Caco-2 (cell line): ENCODE measurements at places on chromosomes 2 and 18. TPM values are rescaled to one million over a fixed set of nuclear protein-coding genes. Genes with fewer than 3 reads are reported as not detected.

- no peak for DNase-seq
- H3K36me3 ChIP-seq, result no peaks in the 10 kb centered on the region
- no peaks in the 10 kb centered on the region for H3K4me1 ChIP-seq
- no peak overlapping the region for H3K27ac ChIP-seq
- H3K4me3 ChIP-seq, result no peak overlapping the region
Measured at GRCh38 chr2:174597009-174597344, 627 bp downstream of the WIPF1 start.

DNA sequence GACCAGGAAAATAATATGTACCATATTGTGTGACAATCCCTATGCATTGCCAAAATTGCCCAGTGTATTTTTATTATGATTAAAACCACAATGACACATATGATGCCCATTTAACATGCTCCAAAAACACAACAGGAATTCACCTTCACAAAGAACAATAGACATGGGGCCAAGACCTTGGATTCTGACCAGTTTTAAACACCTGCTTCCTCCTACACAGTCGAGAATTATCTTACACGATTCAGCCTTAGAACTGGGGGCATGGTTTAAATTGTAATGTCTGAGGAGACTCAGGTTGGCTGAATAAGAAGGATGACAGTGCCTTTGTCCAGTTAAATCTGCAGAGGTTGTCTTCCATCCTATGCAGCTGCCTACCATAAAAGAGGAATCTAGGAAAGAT is 212.7 kb downstream of the PLCL1 start:
- no peaks in the 10 kb centered on the region for H3K4me1 ChIP-seq
- H3K27me3 ChIP-seq, result no peaks in the 10 kb centered on the region
- no peak overlapping the region for H3K27ac ChIP-seq

- no peaks in the 10 kb centered on the region for H3K27me3 ChIP-seq
- H3K4me1 ChIP-seq, result no peaks in the 10 kb centered on the region
- H3K4me3 ChIP-seq, result no peak overlapping the region
- no peak for DNase-seq
- H3K36me3 ChIP-seq, result no peaks in the 10 kb centered on the region
- H3K27ac ChIP-seq, result no peak overlapping the region
Measured at GRCh38 chr2:68811364-68811763, 59.8 kb downstream of the BMP10 start.

DNA sequence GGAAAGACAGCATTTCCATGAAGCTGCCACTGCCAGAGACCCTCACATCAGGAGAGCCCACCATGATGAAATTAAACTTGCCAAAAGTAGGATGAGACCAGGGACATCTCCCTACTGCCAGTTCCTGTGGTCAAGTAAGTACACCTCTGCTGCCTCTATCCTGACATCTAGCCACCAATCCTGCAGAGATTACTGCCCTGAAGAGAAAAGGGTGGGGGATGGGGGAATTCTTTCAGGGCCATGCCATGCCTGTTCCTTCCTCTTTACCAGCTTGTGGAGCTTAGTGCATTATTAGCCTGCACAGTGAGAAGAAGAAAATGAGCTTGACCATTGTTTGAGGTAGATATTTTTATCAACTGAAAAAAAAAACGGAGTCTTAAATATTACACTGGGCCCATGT is 397.2 kb upstream of the CDH2 start:
- no peaks in the 10 kb centered on the region for H3K4me1 ChIP-seq
- no peak overlapping the region for H3K4me3 ChIP-seq
- no peak overlapping the region for H3K27ac ChIP-seq
- no peak for DNase-seq
- H3K27me3 ChIP-seq, result no peaks in the 10 kb centered on the region

DNA sequence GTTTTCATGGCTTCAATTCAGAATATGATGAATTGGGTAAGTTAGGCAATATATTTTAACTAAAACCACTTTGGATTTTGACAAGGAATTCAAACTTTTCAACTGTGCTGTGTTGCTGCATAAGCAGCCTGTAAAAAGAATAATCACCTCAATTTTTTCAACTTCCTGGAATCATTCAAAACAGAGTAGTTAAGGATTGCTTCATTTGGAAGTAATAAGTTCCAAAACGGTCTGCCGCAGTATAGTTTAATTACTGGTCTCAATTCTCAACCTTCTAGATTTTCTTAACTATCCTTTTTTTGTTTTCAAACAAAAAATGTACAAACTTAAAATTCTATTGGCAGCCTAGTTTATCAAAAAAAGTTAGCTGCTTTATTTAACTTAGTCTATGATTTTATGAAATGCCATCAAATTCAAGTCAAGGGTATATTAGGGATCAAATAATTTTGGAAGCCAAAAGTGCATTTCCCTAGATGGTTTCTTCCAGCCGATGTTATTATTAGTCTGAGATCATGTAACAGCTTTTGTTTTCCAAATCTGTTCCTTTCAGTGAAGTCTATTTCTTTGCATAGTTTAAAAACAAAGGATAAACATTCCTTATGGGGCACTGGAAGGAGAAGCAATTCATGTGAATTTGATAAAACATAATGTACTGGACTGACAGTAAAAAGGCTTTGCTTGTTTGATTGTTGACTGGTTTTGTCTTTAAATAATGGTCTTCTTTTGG is 76.1 kb upstream of the ETAA1 start:
- DNase-seq, result no peak
- no peaks in the 10 kb centered on the region for H3K36me3 ChIP-seq
- no peak overlapping the region for H3K27ac ChIP-seq
- H3K4me3 ChIP-seq, result no peak overlapping the region
- H3K4me1 ChIP-seq, result no peaks in the 10 kb centered on the region

GRCh38 chr2:140183056-140183765 is 1403.0 kb upstream of the NXPH2 start:
- no peak overlapping the region for H3K4me3 ChIP-seq
- H3K27me3 ChIP-seq, result no peaks in the 10 kb centered on the region
- H3K36me3 ChIP-seq, result no peaks in the 10 kb centered on the region
- no peak for DNase-seq
- no peaks in the 10 kb centered on the region for H3K4me1 ChIP-seq

Gene CROCC2
- not detected in 2 replicates for total RNA-seq

- H3K27ac ChIP-seq, result no peak overlapping the region
- H3K27me3 ChIP-seq, result no peaks in the 10 kb centered on the region
- H3K4me3 ChIP-seq, result no peak overlapping the region
Measured at GRCh38 chr2:112004253-112004645, 50.8 kb upstream of the TMEM87B start.

Gene CHAC2
- total RNA-seq, result 3.9 and 4.6 TPM in 2 replicates

DNA sequence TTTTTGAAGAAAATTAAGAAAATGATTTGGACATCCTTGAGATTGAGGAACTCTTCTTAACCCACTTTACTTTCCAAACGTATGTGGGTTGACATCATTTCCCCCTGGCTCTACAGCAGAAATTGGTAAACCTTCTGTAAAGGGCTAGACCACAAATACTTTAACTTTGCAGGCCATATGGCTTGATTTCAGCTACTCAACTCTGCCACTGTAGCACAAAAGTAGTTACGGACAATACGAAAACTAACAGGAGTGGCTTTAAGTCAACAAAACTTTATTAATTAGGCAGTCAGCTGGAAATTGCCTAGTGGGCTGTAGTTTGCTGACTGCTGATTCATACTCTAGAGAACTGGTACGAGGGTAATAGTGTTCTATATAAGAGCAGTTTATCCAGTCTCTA is 83.2 kb upstream of the DTNB start:
- H3K36me3 ChIP-seq, result no peaks in the 10 kb centered on the region
- DNase-seq, result no peak
- peaks cover 14% of the 10 kb centered on the region for H3K4me1 ChIP-seq

DNA sequence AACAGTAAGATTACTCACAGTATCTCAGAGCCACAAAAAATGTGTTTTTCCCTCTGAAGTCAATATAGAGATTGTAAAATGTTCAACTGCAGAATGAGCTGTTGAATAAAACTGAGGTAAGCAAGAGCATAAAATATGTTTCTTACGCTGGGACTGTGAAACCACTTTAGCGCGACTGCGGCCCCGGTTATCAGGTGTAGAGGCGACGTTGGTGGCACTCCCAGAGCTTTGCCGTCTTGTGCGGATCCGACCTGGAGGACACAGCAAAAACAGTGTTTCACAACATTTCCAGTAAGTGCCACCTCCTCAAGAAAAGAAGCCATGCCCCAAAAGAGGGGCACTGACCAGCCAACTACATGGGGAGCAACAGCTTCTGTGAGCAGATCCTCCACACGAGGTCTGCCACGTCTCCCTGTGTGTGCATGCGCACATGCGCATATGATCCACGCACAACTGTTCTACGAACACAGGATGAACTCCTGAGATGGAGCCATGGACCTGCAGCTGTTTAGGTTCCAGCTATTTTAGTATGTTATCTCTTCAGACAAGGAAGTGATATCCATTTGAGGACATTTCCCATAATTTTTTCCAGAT is 100.7 kb upstream of the RNU4ATAC start:
- no peak overlapping the region for H3K4me3 ChIP-seq
- no peaks in the 10 kb centered on the region for H3K27me3 ChIP-seq
- no peaks in the 10 kb centered on the region for H3K36me3 ChIP-seq
- DNase-seq, result peak; percentile 40
- peak overlapping the region; percentile 78 for H3K27ac ChIP-seq

- DNase-seq, result peak; percentile 73
- H3K27me3 ChIP-seq, result no peaks in the 10 kb centered on the region
- no peaks in the 10 kb centered on the region for H3K36me3 ChIP-seq
- H3K4me3 ChIP-seq, result peak within 1 kb of the TSS; percentile 29
- H3K27ac ChIP-seq, result no peak within 1 kb of the TSS
- H3K4me1 ChIP-seq, result no peaks in the 10 kb centered on the region
Measured at GRCh38 chr2:238158509-238159070, at the start of gene ERFE. Gene ERFE, plus strand, starts transcription at chr2:238158970. Its CDS starts 38 bp downstream, at chr2:238159008.

GRCh38 chr2:207616185-207616584 is 9.0 kb downstream of the METTL21A start:
- H3K4me3 ChIP-seq, result no peak overlapping the region
- peaks cover 4% of the 10 kb centered on the region for H3K36me3 ChIP-seq
- H3K27ac ChIP-seq, result no peak overlapping the region

- H3K4me1 ChIP-seq, result no peaks in the 10 kb centered on the region
- H3K4me3 ChIP-seq, result no peak overlapping the region
- no peak for DNase-seq
- no peaks in the 10 kb centered on the region for H3K27me3 ChIP-seq
- no peak overlapping the region for H3K27ac ChIP-seq
Measured at GRCh38 chr2:106095478-106096298, 98.4 kb downstream of the UXS1 start.

Gene C2orf92
- total RNA-seq, result 9.4 and 10.2 TPM in 2 replicates

Gene CYRIA
- 0.20 and 0.26 TPM in 2 replicates for total RNA-seq

GRCh38 chr2:33022989-33023727 is 76.4 kb downstream of the LTBP1 start:
- no peaks in the 10 kb centered on the region for H3K36me3 ChIP-seq
- no peaks in the 10 kb centered on the region for H3K27me3 ChIP-seq
- no peak overlapping the region for H3K4me3 ChIP-seq
- no peak for DNase-seq
- H3K27ac ChIP-seq, result no peak overlapping the region

Gene CTAGE1
- total RNA-seq, result not detected in 2 replicates

GRCh38 chr2:43749583-43749982 is 24.3 kb upstream of the DYNC2LI1 start:
- no peak for DNase-seq
- H3K36me3 ChIP-seq, result no peaks in the 10 kb centered on the region
- H3K27ac ChIP-seq, result no peak overlapping the region
- no peaks in the 10 kb centered on the region for H3K27me3 ChIP-seq
- no peak overlapping the region for H3K4me3 ChIP-seq

GRCh38 chr18:24877546-24877945 is 417.1 kb downstream of the HRH4 start:
- H3K4me3 ChIP-seq, result no peak overlapping the region
- no peaks in the 10 kb centered on the region for H3K27me3 ChIP-seq
- no peak overlapping the region for H3K27ac ChIP-seq
- no peaks in the 10 kb centered on the region for H3K36me3 ChIP-seq
- no peaks in the 10 kb centered on the region for H3K4me1 ChIP-seq
- DNase-seq, result no peak

DNA sequence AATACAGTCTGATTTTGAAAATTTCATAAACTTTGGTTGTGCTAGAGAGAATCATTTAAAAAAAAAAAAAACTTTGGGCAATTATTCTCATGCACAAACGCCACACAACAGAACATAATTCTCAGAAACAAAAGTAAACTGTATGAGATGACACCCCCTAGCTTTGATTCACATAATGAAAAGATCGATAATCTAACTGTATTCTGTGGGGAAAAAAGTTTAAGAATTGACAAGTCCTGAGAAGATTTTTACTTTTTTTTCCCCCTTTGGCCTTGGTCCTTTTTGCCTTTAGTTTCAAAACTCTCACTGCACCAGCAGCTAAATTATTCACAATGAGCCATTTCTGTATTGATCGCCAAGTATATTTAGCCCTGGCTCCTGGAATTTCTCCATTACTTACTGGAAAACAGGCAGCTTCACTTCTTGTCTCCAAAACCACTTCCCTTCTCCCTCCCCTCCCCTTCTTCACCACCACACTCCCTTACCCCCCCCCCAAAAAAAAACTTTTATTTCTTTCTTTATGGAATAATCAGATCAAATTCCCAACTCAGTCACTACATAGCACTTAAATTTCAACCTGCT is 2.0 kb downstream of the IKZF2 start:
- peak overlapping the region; percentile 61 for H3K27ac ChIP-seq
- 0 out of 2 replicates have a peak, but pooled peaks cover 3% of the 10 kb centered on the region for H3K4me1 ChIP-seq
- peak overlapping the region; percentile 70 for H3K4me3 ChIP-seq
- H3K36me3 ChIP-seq, result no peaks in the 10 kb centered on the region

DNA sequence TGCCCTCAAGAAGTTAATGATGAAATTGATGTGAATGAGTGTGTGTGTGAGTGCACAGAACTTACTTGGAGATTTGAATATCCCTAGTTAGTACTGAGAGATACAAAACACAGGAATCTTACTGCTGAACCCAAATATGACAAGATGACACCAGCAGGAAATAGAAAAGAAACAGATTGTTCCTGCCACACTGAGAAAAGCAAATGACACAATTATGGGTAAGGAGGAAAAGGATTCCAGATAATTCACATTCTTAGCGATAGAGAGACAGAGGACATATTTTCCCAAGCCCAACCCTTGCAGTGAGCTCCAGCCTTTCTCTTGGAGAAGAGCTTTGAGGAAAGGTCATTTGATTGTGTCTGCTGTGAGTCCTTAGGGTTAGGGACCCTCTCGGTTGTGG is 105.7 kb upstream of the SMIM21 start:
- no peaks in the 10 kb centered on the region for H3K4me1 ChIP-seq
- H3K27ac ChIP-seq, result no peak overlapping the region
- no peaks in the 10 kb centered on the region for H3K36me3 ChIP-seq
- H3K27me3 ChIP-seq, result no peaks in the 10 kb centered on the region

Gene POU3F3
- total RNA-seq, result not detected in 2 replicates

DNA sequence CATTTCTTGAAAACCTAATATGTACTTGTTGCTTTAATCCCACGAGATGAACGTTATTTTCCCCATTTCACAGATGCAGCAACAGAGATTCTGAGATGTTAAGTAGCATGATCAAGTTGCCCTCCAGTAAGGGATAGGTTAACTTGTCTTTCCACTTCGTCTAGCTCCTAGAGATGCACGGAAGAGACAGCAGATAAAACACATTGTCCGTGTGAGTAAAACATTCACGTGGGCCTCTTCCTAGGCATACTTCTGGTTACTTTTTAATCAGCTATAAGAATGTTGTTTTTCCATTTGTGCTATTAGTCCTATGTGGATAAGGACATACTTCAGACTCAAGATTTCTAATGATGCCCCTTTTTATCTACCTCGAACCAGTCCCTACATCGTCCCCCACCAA is 1.2 kb upstream of the ARHGAP28 start:
- peak; percentile 51 for DNase-seq
- peaks cover 46% of the 10 kb centered on the region for H3K4me1 ChIP-seq
- no peaks in the 10 kb centered on the region for H3K27me3 ChIP-seq
- H3K27ac ChIP-seq, result peak overlapping the region; percentile 96
- H3K4me3 ChIP-seq, result peak overlapping the region; percentile 72
- H3K36me3 ChIP-seq, result no peaks in the 10 kb centered on the region
